ENCODE measurements at places on chromosomes 13 and 19. TPM values are rescaled to one million over a fixed set of nuclear protein-coding genes. Genes with fewer than 3 reads are reported as not detected.

Gene URAD
- not detected for total RNA-seq

Gene KCNK6
- 7.0 TPM for total RNA-seq

Gene SYCN
- total RNA-seq, result not detected

Gene ATP4A
- not detected for total RNA-seq

Gene CRB3
- 0.11 TPM for total RNA-seq

Gene TUBA3C
- total RNA-seq, result not detected

Gene FPR1
- total RNA-seq, result not detected

Gene SLAIN1
- total RNA-seq, result 9.2 TPM

Gene ZNF304
- total RNA-seq, result 9.5 TPM

Gene CYP2A7
- total RNA-seq, result not detected

Gene CADM4
- total RNA-seq, result 4.3 TPM

Gene FGF22
- total RNA-seq, result not detected

Gene C5AR2
- total RNA-seq, result 0.07 TPM

Gene CARM1
- total RNA-seq, result 25.7 TPM

Gene GJB6
- total RNA-seq, result not detected

Gene APOC4
- not detected for total RNA-seq

Gene MBD3L3
- total RNA-seq, result not detected

Gene PTPRH
- 0.46 TPM for total RNA-seq

Gene ZGLP1
- 0.56 TPM for total RNA-seq

Gene SULT2A1
- total RNA-seq, result not detected

Gene LILRB1
- total RNA-seq, result not detected

Gene ZNF135
- 0.46 TPM for total RNA-seq

Gene CYP2F1
- total RNA-seq, result not detected

Gene RXFP2
- total RNA-seq, result not detected

All from pulmonary artery endothelial cell (primary cell).